ENCODE measurements at places on chromosomes 5 and 9.

GRCh38 chr9:31389075-31389474 is 995.4 kb upstream of the ACO1 start:
- DNase-seq = no peak

DNA sequence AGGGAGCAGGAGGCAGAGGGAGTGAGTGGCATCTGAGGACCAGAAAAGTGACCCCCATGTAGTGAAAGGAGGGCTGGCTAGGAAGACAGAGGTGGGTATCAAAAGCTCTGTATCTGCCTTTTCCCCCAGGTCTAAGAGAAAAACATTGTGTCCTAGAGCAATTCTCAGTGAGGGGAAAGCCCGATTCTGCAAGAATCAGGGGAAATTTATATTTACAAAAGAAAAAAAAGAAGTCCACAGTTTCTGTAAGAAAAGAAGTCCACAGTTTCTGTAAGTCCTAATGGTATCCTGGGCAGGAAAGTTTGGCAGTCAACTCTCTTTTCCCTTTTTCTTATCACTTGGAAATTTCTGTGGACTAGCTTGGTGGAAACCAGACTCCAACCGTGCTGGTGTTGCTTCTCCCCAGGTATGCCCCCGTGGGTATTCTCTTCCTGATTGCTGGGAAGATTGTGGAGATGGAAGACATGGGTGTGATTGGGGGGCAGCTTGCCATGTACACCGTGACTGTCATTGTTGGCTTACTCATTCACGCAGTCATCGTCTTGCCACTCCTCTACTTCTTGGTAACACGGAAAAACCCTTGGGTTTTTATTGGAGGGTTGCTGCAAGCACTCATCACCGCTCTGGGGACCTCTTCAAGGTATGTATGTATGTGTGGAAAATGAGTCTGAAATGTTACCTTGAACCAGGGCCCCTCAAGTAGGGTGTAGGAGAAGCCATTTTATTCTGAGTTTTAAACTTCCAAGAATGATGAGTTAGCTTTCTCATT is 73.0 kb downstream of the SLC1A3 start:
- DNase-seq = peak; percentile 93

DNA sequence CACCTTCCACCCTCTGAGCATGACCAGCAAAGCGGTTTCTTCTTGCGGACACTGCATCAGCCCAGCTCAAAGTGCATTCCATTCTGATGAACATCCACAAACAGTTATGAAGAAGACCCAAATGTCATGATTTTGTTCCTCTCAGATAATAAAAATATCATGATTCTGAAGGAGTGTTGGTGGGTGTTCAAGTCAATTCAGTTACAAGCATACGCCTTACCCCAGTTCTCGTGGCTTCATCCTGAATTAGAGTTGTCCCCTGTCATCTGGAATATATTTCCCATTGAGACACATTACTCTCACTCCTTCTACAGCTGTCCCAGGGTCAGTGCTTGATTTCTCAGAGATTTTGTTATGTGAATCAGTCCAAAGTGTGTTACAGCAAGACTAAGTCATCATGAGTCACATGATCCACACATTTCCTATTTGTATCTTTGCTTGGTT is 325.4 kb downstream of the RFX3 start:
- no peak for DNase-seq

DNA sequence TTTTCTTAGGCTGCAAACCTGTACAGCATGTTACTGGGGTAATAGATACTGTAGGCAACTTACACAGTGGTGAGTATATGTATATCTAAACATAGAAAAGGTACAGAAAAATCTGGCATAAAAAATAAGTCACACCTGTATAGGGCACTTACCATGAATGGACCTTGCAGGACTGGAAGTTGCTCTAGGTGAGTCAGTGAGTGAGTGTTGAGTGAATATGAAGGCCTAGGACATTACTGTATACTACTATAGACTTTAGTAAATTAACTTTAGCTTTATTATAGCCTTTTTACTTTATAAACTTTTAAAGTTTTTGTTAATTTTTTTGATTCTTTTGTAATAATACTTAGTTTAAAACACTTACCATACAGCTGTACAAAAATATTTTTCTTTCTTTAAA is 51.3 kb downstream of the DENND4C start:
- DNase-seq = no peak

GRCh38 chr9:121637713-121638220 is 13.7 kb upstream of the DAB2IP start:
- no peak for DNase-seq

GRCh38 chr9:16688814-16689213 is 181.7 kb downstream of the BNC2 start:
- DNase-seq = no peak

DNA sequence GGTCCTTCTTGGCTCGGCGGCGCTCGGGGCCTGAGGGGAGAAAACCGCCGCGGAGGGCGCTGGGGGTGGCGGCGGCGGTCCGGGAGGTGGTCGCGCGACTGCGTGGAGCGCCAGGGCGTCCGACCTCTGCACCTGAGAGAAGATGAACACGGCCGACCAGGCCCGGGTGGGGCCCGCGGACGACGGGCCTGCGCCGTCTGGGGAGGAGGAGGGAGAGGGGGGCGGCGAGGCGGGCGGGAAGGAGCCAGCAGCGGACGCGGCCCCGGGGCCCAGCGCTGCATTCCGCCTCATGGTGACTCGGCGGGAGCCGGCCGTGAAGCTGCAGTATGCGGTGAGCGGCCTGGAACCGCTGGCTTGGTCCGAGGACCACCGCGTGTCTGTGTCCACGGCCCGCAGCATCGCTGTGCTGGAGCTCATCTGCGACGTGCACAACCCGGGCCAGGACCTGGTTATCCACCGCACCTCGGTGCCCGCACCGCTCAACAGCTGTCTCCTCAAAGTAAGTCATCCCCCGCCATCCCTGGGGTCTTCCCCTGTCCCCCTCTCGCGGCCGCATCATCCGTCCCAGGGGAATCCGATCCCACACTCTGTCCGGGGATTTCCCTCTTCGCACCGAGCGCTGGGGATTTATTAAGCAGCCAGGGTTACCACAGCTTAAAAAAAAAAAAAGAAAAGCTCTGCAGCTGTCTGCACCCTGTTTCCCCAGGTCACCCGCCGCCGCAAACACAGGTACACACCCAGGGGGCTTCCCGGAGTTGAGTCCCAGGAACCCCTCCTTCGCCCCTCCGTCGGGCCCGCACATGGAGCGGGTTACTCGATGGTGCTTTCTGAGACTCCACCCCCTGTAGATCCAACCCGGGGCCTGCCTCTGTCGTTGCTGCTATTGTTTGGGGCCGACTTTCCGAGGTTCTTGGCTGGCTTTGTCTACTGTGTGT is at the start of gene GTF3C4:
Gene GTF3C4 (plus strand): TSS at position 8 of the 935 bp plus-strand sequence. CDS start 135 bp downstream, at position 143.
- no peak for DNase-seq

GRCh38 chr5:53785924-53786323 is 225.5 kb downstream of the NDUFS4 start:
- DNase-seq = no peak

DNA sequence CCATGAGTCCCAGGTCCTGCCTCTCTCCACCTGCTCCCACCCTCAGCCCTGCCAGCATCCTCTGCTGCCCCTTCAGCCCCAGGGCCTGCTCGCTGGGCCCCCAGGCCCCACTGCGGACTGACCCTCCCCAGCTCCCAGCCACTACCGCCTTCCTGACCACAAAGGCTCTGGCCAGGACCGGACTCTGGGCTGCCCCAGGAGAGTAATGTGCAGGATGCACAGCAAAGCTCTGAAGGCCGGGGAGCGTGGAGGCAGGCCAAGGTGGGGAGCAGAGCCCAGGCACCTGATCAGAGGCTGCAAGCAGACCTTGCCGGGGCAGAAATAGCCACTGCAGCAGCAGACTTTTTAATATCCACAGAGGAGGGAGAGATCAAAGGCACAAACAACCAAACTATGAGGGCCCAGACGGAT is 27.9 kb downstream of the IPPK start:
- DNase-seq = no peak

GRCh38 chr5:144004751-144005150 is 165.7 kb downstream of the YIPF5 start:
- no peak for DNase-seq
